ENCODE measurements at places on chromosomes 3 and 15.

DNA sequence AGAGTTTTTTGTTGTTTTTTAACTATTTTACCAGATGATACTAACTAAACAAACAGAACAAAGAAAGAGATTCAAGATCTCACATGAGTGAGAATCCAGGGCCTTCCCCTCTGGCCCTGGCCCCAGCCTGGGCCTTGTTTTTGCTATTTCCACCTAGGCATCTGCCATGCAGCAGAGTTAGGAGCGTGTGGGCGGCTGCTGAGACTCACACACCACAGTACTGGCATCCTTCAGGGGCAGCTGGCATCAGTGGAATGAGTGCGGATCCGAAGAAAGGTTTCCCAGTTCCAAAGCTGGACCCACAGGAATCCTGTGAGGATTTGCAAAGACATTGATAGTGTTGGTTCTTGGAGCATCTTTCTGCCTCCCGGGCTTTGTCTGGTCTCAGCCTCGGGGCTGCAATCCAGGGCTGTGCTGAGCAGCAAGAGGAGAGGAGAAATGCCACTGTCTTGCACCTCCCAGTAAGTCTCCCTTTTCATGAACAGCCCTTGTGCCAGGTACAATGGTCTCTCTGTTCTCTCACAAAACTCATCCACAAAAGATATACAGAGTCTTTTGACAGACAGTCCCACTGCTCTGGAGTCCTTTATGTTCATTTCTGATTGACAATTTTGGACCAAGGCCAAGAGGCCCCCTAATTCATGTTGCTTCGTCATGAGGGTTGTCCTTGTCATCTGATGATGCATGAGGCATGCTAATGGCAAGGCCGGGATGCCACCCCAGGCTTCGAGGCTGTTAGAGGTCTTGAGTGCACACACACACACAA is 46.6 kb downstream of the APH1B start:
- no peak for DNase-seq

DNA sequence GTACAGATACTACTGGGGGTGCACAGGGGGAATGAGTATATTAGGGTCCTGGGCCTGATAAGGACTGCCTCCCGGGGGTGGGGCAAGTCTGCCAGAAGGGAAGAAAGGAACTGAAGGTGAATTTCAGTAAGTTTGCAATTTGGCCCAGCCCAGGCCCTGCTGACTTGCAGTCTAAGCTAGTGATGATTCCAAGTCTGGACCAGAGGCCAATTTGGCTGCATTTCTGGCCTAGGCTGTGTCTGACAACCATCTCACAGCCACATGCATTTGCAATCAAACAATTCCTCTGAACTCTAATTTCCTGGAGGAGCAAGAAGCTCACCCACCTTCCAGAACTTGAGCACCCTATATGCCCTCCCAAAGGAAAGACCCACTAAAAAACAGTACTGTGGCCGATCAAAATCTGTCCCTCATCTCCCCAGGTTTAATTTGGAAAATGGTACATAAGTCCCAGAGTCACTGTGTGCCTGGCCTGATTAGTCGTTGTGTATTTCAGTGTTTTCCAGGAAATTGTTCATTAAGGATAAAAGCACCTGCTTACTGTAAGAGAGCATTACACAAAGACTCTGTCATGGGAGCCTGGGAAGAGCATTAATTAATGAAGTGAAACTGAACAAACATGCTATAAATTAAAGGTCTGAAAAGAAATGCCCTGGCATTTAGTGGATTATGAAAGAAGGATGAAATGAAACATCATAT is 114.5 kb downstream of the MEGF11 start:
- no peak for DNase-seq

- DNase-seq = no peak
Measured at GRCh38 chr3:137946356-137946973, 63.5 kb upstream of the CLDN18 start.

- no peak for DNase-seq
Measured at GRCh38 chr3:17301271-17301670, 416.5 kb downstream of the PLCL2 start.

DNA sequence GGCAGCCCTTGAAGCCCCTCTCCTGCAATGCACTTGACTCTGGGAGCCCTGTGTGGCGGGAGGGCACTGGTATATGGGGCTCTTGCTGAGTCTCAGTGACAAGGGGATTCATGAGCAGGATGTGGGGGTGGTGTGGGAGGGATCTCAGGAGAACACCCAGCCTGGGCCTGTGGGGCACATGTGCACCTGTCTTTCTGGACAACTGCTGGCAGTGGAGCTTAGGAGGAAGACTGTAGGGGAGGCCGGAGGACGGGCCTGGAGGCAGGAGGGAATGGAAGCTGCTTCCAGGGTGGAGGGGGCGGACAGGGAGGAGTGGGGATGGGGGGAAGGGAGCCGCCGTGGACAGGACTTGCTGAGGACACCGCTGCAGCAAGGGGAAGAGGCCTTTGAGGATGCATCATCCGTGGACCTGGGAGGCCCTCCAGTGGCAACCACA is 10.8 kb upstream of the SNRPA1 start:
- DNase-seq = no peak

GRCh38 chr3:110550511-110550910 is 521.1 kb upstream of the NECTIN3 start:
- DNase-seq = no peak

- DNase-seq = no peak
Measured at GRCh38 chr3:3615533-3615932, 183.7 kb upstream of the LRRN1 start.

DNA sequence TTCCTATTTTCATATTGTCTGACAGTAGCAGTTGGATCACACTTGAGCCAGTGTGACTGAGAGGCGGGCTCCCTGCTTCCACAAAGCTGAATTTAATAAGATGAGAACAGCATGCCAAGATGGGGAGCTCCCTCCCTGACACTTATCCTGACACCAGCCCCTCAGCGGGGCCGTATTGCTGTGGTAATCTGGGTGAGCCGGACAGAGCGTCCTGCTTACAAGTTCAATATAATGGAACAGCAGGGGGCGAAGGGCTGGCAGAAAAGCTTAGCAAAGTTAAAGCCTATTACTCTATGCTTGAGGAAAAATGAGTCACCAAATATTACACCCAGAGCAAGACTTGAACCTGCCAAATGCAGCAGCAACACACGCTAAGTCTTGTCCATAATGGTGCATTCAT is 163.8 kb upstream of the CMC1 start:
- DNase-seq = no peak

- no peak for DNase-seq
Measured at GRCh38 chr15:50046159-50046558, 72.9 kb downstream of the ATP8B4 start.

DNA sequence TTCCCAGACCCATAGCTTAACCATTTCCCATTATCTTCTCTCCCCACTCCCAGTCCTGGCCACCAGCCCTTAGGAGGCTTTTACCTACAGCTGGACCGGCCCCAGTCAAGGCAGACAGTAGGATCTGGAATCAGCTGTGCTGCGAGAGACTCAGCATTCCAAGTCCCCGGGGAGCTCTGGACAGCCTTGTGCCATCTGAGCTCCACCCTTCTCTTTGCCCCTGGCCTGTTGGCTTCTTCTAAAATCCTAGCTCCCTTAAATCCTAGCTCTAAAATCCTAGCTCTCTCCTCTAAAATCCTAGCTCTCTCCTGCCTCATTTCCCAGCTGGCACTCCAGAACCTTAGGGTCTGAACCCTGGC is 21.3 kb downstream of the MEGF11 start:
- no peak for DNase-seq

GRCh38 chr3:193270451-193270850 is 29.4 kb downstream of the PLAAT1 start:
- DNase-seq = no peak

- no peak for DNase-seq
Measured at GRCh38 chr3:131840156-131840797, 194.5 kb downstream of the CPNE4 start.

GRCh38 chr3:73148682-73149081 is 87.2 kb downstream of the EBLN2 start:
- DNase-seq = no peak

- DNase-seq = no peak
Measured at GRCh38 chr3:65846936-65847335, 191.8 kb downstream of the MAGI1 start.

GRCh38 chr3:23809294-23809693 is 3.5 kb downstream of the UBE2E1 start:
- no peak for DNase-seq

- no peak for DNase-seq
Measured at GRCh38 chr3:132382267-132382666, 35.0 kb upstream of the DNAJC13 start.

DNA sequence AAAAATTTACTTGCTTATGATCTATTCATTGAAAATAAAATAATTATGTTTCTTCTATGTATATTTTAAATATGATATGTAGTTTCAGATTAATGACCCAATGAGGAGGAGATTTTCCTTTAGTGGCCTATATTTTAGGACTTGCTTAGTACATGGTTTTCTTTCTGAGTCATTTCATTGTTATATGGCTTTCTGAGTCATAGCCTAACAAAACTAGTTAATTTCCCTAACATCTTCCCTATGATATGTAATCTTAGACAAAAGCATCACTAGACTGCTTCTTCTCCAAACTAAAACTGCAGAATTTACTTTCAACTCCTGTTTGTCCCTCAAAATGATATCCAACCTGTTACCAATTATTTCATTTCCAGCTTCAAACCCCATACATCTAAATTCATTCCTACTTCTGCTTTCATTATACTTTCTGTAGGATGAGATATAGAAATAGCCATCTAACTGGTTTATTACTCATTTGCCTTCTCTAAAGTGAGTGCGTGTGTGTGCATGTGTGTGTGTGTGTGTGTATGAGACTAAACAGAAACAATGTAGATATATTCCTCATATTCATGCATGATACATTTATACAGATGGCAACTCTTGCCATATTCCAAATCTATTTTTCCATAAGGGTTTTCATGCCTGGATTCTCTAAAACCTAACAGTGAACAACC is 915.0 kb upstream of the GBE1 start:
- DNase-seq = no peak

GRCh38 chr15:90097475-90097874 is 4.8 kb downstream of the IDH2 start:
- no peak for DNase-seq

GRCh38 chr3:142777927-142778326 is 54.1 kb downstream of the TRPC1 start:
- no peak for DNase-seq

DNA sequence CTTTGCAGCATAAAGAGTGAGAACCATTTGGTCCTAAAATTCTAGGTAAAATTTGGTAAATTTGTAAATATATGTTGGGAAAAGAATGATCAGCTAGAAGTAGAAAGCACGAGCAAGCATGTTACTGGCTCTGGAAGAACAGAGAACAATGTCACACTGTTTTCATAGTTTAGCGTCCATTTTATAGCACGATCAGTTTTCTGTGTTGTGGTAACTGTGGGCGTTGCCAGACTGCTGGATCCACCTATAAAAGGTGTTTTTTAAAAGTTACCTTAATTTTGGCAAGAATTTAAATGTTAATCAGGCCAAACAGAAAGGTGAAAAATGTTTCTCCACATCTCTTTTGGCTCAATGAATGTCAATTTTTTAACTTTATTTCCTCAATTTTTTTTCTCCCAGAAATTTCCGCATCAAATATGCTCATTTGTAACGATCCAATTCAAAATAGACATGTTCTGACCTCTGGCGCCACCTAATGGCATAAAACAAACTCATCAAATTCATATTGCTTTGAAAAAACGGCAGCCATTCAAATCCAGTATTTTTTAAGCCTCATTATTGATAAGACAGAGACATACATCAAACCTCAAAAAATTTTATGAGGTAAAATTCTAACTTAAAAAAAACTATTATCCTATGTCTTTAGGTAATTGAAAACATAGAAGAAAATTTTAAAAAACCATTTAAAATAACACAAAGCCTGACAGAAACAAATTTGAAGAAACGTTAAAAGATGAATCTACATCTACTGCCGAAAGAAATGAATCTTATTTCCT is 5.5 kb upstream of the GP5 start:
- DNase-seq = no peak

DNA sequence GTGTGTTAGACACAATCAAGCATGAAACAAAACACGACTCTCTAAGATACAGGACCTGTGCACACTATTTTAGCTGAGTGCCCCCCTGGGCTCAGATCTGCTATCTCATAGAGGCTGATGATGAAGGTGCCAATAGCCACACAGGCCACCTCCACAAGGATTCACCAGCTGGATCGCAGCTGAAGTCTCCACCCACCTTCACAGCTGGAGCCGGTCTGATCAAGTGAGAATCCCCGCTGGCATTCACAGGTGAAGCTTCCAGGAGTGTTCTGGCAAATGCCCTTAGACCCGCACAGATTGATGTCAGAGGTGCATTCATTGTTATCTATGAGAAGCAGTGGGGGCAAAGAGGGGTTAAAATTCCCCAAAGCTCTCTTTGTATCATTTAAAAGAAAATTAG is 90.1 kb downstream of the DUT start:
- no peak for DNase-seq

DNA sequence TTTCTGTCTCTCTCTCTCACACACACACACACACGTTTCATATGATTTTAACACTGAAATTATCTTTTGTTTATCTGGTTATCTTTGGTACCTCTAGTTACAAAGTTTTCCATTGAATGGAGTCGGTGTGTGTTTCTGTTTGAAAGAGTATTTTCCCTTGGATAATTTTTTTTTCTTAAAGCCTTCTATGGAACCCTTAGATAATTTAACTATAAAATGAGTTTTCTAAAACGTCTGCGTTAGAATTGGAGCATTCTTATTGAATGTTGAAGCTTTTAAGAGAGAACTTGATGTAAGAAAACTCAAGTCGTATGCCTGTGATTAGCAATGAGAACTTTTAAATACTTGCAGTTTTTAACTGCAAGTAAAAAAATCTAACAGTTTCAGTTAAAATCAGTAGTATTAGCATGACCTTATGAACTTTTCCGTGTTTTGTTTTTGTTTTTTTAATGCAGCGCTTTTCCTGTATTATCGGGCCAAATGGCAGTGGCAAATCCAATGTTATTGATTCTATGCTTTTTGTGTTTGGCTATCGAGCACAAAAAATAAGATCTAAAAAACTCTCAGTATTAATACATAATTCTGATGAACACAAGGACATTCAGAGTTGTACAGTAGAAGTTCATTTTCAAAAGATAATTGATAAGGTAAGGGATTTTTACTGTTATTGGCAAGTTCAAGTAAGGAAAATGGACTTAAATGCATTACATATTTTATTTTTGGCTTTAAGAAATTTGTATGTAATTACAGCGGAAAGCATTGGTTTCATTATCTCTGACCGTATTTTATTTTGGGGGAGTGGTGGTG is 3.0 kb downstream of the SMC4 start:
- DNase-seq = no peak

DNA sequence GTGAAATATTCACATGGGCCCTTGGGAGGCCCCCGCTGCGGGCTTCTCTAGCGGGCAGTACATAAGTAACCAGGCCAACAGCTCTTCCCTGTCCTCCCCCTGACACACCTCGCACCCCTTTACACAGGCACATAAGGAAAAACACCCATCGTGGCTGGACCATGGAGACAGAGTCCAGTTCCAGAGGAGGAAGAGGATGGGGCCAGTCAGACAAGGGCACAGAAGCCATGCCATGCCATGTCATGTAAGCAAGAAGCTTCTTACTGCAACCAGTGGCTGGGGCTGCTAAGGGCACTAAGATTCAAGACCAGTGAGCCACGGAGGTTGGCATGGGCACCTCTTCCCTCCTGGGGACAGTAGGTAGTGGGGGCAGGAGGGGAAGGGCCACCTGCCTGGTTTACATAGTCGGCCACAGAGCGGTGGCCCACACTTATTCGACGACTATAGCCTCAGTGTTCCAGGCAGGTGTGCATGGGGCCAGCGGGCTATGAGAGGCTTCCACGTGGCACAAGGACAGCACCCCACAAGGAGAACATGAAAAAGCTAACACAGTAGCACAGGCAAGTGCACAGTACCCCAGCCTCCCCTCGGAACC is 5.7 kb upstream of the CYP11A1 start:
- no peak for DNase-seq

All from activated T-helper 1 cell treated with Interleukin-2 at 50 U/mL for 16 hours (primary cell).